ENCODE measurements at places on chromosomes 11 and 22.

GRCh38 chr11:69508974-69509373 is 27.5 kb downstream of the LINC01488 start:
- DNase-seq: no peak

DNA sequence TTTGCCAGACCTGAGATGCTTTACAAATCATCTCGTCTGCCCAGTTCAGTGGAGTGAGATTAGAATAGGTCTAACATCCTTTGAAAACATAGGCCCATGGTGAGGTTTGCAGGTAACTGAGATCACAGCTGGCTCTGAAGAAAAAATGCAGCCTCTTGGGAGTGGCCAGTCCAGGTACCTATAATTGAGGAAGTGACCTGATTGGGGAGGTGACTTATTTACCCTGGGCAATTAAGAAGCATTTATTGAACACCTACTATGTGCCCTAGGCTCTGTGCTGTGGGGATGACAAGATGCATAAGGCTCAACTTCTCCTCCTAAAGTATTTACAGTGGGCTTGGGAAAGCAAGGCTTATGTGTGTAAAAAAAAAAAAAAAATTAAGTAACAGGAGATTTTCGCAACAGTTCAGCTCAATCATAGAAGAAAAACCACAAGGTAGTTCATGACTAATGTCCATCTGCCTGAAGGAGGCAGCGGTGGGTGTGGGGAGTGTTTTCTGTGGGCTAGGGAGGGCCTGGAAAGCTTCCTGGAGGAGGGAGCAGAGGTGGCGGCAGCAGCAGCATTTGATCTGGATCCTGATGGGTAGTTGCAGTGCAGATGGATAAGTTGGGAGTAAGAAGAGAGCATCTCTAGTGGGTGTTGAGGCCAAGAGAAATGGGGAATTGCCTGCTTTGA is 16.1 kb downstream of the MICAL2 start:
- no peak for DNase-seq

DNA sequence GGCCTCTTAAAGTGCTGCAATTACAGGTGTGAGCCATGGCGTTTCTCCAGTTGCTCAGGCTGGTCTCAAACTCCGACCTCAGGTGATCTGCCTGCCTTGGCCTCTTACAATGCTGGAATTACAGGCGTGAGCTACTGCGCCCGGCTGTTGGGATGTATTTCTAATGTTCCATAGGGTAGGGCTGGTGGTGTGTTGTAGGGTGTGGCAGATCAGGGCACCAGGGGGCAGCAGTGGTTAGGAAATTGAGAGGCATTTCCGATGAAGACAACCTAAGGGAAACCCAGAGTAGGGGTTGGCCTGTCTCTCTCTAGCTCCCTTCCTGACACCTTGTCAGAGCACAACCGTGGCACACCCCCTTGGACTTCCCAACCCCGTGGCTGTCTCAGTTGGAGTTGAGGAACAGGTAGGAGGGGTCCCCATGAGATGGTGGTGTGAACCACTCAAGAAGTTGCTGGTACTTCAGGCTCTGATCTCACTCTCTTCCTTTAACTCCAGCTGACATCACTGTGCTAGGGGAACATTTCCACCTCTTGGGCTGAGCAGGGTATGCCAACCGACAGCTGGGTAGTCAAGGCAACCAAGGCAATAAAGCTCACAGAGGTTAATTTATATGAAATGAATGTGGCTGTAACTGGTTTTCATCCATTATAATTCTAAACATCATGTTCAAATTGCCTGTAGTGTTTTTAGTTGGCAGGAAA is 33.0 kb downstream of the YWHAH start:
- DNase-seq: peak; percentile 68

- DNase-seq: no peak
These were observed 19.0 kb downstream of the POLD3 start for GRCh38 chr11:74611369-74611861.

DNA sequence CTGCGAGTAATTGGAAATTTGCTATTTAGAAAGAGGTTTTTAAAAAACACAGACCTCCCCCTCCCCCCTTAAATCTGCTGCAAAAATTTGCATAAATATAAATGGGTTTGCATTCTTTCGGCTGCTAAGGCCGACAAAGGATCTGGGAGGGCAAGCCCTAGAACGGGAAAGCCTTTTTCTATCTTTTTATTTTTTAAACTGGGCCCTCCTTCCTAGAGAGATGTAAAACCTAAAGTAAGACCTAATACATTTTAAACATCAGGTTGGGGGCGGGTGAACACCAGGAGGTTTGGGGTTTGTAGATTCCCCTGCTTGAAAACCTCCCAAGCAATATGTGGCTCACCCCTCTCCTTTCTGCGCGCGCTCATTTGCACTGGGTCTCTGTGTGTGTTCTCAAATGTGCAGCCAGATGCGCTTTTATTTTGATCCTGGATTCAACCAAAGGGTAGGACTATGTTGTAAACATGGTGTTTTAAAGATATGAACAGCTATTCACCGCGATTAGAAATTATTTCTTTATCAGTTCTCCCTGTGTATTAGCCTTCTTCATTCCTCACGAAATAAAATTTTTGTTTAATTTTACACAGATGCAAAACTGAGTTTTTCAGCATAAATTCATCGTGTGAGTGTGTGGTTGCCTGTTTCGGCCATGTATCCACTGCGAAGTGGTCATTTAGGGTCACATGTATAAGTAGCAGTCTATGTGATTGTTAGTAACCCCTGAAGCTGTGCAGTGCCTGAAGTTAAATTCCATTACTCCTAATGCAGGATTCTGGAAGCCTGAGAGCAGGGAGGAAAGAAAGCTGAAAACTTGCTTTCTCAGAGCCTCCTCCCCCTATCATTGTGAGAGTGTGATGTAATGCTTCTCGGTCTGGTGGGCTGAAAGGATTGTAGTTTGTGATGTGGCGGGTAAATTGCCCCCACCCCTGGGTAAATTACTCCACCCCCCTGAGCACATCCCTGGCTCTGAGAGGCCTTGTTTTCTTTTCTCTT is 988 bp downstream of the TNRC6B start:
- DNase-seq: peak; percentile 12

- DNase-seq: no peak
These were observed 580.5 kb upstream of the CHORDC1 start for GRCh38 chr11:90803366-90803765.

GRCh38 chr11:63573881-63574855 is 11.0 kb upstream of the PLAAT2 start:
- DNase-seq: no peak

DNA sequence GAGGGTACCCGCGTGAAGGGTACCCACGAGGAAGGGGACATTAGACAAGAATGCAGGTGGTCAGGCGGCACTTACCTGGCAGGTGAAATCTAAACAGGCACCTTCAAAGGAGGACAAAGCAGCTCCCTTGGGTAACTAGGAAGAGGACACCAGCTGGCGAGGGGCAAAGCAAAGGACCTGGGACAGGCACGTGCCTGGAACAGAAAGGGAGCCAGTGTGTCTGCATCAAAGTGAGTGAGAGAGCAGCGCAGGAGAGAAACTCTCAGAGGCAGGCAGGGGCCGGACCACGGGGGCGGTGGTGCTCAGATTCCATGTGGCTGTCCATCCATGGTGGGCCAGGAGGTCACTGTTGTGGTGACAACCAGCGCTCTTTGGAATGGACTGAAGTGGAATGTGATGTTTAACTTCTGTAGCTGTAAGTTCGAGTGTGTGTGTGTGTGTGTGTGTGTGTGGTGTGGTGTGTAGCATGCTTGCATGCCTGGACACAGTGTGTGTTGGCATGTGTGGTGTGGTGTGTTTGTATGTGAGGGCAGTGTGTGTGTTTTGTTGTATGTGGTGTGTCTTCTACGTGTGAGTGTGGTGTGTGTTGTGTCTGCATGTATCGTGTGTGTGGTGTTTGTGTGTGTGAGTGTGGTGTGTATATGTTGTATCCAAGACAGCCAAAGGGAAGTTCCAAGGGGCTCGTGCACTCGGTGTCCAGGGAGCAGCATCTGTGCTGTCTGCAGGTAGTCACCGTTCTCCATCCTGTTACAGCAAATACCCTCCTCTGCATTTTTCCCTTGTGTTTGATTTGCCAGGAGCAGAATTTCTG is 86.4 kb downstream of the CDKN1C start:
- no peak for DNase-seq

- DNase-seq: peak; percentile 49
These were observed 16.3 kb downstream of the SDHAF2 start for GRCh38 chr11:61446211-61446651.

DNA sequence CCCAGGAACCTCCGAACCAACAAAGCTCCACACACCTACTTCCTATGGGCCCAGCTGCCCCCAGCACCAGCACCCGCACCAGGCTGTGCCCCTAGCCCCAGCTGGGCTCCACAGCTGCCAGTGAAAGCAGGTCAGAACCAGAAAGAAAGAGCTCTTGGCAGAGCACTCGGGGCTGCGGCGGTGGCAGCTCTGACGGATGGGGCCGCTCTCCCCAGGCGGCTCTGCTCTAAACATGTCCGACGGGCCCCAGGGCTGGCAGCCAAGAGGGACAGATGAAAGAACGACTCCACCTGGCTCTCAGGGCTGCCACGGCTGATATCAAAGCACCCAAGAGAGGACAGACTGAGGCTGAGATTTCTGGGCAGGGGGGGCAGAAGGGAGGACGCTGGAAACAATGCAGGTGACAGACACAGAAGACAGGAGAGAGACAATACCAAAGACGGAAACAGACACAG is 25.7 kb downstream of the LRFN4 start:
- DNase-seq: no peak

DNA sequence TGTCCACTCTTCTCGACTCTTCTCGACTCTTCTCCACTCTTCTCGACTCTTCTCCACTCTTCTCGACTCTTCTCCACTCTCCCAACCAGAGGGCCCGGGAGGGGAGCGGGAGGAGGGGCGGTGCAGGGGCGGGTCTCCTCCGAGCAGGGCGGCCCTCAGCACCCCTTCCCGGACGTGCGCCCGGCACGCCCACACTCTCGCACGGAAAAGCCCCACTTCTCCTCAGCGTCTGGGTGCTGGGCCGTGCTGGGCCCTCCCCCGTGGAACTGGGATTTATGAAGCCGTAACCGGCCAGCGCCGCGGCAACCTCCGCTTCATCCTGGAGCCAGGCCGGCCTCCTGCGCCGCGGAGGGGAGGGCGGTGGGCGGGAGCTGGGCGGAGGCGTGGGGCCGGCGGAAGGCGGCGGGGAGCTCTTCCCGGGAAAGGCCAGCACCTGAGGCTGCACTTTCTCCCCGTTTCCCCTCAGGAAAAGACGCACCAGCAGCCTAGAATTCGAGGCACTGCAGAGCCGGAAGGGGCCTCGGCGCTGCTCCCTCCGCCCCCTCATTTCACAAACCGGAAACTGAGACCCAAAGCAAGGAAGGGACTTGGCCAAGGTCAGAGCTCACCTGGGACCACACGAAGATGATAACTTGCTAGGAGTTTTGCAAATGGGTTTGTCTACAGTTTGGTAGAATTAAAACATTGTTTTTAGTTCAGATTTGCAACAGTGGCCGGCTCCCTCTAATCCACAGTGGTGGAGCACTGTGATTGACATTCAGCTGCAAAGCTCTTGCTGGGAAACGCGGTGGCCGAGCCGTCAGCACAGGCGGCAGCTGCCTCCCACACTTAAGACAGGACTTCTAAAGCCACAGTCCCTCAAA is 31.6 kb upstream of the JAM3 start:
- peak; percentile 45 for DNase-seq

- DNase-seq: no peak
These were observed 200.3 kb downstream of the MYO18B start for GRCh38 chr22:25942115-25942855.

- DNase-seq: no peak
These were observed 84.0 kb upstream of the RCN1 start for GRCh38 chr11:32006799-32007388.

DNA sequence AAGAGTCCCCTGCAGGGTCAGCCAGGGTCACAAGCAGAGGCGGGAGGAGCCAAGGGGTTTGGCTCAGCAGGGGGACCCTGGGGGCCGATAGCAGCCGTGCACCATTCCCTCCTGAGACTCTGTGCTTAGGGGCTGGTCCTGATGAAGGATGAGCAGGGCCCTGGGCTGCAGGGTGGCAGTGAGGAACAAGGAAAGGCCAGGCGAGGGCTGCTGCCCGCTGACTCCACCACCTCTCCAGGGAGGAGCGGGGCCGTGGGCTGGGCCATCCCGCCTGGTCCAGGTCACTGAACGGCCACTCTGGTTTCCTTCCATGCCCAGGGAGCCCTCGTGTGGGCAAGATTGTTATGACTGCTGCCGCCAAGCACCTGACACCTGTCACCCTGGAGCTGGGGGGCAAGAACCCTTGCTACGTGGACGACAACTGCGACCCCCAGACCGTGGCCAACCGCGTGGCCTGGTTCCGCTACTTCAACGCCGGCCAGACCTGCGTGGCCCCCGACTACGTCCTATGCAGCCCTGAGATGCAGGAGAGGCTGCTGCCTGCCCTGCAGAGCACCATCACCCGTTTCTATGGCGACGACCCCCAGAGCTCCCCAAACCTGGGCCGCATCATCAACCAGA is 9.2 kb upstream of the NDUFS8 start:
- no peak for DNase-seq

- DNase-seq: no peak
These were observed 12.6 kb upstream of the AHNAK start for GRCh38 chr11:62559204-62559603.

- DNase-seq: no peak
These were observed 10.1 kb upstream of the NEAT1 start for GRCh38 chr11:65412271-65413076.

- no peak for DNase-seq
These were observed 26.5 kb downstream of the RPL27A start for GRCh38 chr11:8709002-8709672.

DNA sequence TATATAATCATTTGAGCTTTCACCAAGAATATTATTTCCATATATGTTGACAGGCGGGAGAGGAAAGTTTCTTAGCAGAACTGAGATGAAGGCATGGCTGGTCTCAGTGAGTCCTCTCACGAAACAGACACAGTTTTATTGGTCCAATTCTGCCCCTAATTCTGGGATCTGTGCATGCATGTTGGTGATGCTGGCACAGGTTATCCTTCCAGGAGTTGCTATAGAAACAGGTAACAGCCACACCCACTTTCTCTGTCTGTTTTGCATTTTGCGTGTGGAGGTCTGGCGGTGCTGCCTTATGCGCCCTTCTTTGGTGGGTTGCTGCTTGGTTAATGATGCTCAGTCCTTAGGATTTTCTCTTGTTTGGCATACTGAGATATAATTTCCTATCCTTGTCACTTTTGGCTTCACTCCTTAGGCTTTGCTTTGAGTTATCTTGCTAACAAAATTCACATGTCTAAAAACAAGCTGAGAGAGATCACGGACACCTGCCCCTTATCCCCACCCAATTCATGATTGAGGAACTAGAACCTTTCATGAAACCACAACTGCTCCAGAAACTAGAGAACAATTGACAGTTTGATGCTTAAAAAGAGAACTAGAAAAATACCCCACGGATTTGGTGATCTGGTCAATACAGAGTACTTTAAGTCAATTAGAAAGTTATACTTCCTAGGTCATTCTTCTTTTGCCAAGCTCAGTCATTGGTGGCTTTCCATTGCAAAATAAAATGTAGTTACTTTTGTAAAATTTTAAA is 189.3 kb downstream of the FAT3 start:
- no peak for DNase-seq

Measured in effector CD4-positive, alpha-beta T cell (primary cell).